ENCODE measurements at places on chromosomes 2 and 18.

GRCh38 chr2:152031747-152032306 lies 67.0 kb downstream of the CACNB4 start:
- DNase-seq: no peak

DNA sequence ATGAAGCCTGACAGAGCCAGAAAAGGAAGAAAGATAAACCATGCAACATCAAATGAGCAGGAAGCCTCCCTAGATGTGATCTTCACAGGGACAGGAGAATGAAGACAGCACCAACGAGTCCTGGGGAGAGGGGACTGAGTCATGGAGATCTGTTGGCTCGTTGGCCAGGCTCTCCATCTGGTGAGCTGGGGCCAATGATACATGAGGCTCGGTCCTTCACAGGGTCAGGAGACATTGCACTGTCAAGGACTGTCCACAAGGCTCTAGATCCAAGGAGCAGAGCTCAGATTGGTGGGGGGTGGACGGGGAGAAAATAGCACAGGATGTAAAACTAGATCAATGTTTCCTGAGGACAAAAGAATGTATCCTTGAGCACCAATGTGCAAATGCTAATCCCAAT lies 735 bp downstream of the CD207 start:
- no peak for DNase-seq

GRCh38 chr2:239129147-239129920 lies 271.5 kb downstream of the HDAC4 start:
- DNase-seq: no peak

DNA sequence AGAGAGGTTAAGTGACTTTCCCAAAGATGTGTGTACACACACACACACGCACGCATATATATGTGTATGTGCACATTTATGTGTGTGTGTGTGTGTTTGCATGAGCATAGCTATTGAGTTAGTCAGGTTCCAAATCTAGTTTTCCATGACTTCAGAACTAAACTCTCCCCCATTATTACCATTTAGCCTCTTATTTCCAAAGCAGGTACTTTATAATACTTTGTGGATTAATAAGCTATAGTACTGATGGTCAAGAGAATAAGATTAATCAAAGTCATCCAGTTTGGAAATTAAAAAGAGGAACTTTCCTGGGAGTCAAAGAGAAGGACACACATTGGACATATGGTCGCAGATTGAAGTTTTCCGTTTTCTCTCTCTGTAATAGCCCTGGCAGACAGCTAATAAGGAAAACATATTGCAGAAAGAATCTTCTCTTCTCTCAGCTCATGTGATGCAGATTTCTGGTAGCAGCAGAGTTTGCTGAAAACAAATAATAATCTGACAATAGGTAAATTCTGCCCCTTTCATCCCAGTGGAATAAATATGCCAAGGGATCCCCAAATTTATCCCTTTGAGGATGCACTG lies 410.9 kb upstream of the TCF4 start:
- DNase-seq: no peak

DNA sequence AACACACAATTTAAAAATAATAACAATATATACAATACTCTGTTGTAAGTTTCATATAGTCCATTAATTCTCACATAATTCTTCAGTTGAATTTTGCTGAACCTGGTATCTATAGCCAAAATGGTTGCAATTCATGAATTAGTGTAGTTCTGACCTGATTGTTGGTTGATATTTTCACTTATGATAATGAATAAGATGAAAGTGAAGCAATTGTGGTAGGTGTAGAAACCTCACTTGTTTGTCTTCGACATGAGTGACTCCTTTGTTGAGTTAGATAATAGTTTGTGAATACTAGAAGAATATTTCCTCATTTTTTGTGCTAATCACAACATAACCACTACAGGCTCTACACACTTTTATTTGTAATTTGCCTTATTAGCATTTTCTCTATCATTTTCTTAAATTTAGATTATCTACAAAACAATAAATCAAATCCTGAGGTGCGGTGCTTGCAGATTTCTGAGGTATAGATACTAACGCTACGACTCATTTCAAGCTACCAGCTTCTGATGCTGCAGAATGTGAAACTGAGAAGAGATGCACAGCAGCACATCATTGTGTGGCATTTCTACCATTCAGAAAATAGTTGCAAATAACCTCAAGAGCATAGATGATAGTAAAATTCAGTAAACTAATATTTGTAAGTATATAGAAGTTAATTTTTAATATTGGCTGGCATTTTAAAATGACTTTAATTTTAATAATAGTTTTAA lies 117.9 kb downstream of the KCNH7 start:
- no peak for DNase-seq

DNA sequence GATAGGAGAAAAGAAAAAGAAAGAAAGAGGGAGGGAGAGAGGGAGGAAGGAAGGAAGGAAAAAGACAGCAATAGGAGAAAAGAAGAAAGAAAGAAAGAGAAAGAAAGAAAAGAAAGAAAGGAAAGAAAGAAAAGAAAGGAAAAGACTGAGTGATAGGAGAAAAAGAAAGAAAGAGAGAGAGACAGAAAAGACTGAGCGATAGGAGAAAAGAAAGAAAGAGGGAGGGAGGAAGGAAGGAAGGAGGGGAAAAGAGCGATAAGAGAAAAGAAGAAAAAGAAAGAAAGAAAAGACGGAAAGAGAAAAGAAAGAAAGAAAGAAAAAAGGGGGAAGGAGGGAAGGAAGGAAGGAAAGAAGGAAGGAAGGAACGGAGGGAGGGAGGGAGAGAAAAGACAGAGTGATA lies 216.7 kb downstream of the DOK6 start:
- DNase-seq: no peak

- DNase-seq: no peak
These were observed 84.5 kb upstream of the DTNB start for GRCh38 chr2:25757906-25758305.

DNA sequence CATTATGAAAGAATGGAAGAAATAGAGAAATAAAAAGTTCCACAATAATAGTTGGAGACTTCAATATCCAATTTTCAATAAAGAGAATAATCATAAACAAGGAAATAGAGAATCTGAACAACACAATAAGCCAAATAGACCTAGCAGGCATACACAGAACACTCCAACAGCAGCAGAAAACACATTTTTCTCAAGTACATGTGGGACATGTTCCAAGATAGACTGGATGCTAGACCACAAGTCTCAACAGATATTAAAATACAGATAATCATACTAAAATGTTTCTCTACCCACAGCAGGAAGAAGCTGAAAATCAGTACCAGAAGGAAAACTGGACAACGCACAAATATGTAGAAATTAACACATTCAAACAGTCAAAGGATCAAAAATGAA lies 113.9 kb downstream of the USP34 start:
- DNase-seq: no peak

DNA sequence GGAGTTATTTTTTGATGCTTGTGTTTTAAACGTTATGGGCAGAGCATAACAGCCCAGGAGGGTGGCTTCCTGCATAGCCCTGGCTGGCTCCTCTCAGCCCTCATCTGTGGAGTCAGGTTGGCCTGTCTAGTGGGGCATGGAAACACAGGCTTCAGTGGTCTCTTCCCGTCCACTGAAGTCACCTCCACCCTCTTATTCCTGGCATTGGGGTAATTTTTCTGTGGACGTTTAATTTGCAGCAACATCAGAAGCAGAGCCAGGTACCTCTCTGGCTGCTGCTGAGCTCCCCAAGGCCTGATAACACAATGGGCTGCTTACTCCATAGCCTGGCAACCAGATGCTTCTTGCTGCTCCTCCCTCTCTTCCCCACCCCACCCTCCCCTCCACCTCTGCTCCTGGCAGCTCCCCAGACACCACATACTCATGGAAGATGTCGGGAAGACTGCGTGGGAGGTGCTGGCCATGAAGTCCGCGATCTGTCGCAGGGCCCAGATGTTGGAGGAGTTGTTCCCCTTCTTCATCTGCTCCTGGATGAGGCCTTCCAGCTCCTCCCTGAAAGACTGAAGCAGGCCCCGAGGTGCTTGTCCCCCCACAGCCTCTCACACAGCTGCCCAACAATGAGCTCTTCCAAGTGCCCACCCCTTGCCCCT lies 64.0 kb downstream of the ADD2 start:
- no peak for DNase-seq

DNA sequence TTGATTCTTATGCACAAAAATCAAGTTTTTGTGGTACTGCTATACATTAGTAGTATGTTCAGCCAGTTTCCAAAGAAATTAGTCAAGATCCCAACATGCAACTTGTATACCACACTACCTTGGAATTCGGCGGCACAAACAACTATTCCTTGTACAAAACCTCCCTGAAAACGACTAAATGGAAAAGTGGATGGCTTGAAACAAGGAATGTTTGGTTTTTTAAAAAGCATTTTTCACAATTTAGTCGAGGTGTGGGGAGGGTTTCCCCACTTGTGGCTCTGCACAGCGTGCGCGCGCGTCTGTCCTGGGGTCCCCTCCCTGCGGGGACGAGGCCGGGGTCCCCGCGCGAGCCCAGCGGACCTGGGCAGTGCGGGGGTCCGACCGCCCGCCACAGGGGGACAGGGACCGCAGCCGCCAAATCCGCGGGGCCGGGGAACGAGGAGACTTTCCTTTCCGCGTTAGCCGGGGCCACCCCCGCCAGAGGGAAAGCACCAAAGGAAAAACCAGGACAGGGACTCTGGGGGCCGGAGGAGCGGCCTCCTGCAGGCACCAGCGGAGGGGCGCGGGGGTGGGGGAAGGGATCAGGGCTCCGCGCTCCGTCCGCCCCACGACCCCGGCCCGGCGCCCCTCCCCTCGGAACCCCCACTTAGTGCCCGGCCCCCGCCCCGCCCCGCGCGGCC lies 534 bp upstream of the SOCS6 start:
- no peak for DNase-seq

DNA sequence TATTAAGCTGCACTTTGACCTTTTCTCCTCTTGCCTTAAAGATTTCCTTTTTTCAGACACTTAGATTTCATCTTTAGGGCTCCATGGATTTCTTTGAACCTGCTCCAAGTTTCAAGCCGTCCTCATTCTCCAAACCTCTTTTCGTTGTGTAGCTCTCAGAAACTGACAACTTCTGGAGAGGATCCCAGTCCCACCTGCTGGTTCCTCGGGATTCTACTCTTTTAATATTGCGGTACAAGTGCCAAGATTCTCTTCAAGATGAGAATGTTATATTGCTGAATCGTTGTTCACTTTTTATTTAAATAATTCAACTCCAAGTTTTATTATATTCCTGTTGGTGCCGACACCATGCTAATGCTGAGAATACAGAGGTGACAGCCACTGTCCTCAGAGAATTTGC lies 141.1 kb downstream of the CDH20 start:
- DNase-seq: no peak

GRCh38 chr2:215460682-215461382 lies 25.0 kb upstream of the FN1 start:
- no peak for DNase-seq

DNA sequence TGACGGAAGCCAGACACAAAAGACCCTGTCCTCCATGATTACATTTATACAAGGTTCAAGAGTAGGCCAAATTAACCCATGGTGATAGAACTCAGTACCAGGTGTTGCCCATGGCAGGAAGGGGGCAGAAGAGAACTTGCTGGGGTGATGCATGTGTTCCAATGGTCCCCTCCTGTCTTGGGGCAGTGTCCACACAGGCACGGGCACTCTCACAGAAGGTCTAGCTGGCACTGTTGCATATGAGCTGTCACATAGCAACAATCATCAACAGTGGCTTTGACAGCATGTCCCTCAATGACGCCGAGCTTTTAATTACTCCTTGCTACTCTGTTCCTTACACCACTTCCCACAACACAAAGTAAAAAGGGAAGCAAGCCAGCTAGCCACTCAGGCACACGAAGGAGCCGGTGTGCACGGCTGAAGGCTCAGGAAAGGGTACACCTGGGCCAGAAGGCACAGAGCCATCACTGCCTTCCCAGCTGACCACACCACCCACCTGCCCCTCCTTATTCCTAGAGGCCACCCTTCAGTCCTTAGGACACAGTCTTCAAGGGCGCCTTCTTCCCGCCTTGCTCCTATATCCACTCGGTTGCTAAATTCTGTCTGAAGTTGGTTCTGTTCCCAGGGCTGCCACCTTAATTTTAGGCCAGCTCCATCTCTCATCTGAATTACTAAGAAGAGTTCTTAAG lies 28.9 kb downstream of the RPL31 start:
- DNase-seq: no peak

GRCh38 chr2:204239411-204240165 lies 303.0 kb downstream of the ICOS start:
- DNase-seq: no peak

- DNase-seq: no peak
These were observed 27.2 kb upstream of the RPL31 start for GRCh38 chr2:100974712-100975520.

DNA sequence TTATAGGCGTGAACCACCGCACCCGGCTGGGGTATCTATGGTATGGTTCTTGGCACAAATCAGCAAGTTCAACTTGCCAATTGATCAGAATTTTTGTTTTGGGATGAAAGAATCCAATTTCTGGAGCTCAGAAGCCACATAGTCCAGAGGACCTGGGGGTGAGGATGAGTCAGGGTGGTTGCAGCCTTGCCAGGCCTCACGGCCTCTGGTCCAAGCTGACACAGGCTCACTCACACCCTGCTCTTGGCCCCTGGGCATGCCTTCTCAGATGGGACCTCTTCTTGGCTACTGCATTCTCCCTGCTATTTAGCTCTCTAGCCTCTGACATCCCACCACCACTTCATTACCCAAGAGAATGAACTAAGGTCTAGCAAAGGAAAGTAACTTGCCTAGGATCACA lies 16.3 kb downstream of the CAPG start:
- DNase-seq: no peak

GRCh38 chr2:19898592-19899329 lies 3.0 kb downstream of the TTC32 start:
- no peak for DNase-seq

GRCh38 chr2:203820969-203821368 lies 46.6 kb upstream of the CTLA4 start:
- DNase-seq: no peak

DNA sequence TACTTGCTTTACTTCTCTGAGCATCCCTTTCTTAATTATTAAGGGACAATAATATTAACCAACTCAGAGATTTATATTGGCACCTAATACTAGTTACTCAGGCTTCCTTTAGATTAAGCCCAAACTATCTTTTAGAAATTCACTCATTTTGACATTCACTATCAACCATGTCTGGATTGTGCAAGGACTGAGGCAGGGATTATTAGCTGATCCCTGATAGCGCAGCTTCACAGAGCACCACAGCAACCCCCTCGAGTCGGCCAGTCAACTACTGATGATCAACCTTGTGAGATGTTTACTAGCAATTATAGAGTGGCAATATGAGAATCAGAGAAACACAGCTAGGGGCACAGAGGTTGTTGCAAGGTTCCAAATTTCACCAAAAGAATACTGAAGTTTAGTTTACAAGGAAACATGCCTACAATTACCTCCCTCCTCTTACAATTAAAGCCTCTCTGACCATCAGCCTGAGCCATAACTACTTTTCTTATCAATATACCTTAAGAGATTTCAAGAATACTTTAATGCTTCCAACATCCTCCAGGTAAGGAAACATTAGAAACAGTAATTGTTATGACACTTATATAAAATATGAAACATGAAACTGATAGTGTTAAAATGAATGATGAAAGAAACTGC lies 191.6 kb downstream of the TCF4 start:
- DNase-seq: no peak

- DNase-seq: no peak
These were observed 515.7 kb upstream of the HS6ST1 start for GRCh38 chr2:128834207-128834879.

GRCh38 chr18:64974391-64975125 lies 776.3 kb upstream of the CDH7 start:
- no peak for DNase-seq

GRCh38 chr2:161122772-161123530 lies 37.3 kb upstream of the TANK start:
- DNase-seq: peak; percentile 31
